ENCODE measurements at places on chromosomes 5 and 9.

DNA sequence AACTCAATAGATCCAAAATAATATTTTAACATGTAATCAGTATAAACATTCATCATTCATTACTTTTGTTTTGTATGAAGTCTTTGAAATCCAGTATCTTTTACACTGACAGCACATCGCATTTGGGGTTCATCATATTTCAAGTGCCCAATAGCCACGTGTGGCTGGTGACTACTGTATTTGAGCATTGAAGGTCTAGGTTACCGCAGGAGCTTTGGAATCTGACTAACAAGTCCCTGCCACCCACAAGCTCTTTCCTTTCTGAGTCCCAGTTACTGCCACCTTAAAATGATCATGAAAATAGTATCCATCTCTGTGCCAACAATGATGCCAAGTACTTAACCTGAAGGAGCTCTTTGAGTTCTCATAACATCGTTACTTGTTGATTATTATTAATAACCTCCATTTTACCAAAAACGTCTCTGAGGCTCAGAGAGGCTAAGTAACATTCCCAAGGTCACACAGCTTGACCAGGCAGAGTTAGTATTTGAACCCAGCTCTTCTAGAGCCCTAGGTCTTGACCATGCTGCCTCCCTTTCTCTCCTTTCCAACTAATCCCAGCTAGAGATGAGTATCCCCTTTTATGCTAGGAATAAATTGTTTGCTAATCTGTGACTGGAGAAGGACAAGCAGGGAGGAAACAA is 24.2 kb downstream of the ARHGEF37 start:
- no peak for DNase-seq

DNA sequence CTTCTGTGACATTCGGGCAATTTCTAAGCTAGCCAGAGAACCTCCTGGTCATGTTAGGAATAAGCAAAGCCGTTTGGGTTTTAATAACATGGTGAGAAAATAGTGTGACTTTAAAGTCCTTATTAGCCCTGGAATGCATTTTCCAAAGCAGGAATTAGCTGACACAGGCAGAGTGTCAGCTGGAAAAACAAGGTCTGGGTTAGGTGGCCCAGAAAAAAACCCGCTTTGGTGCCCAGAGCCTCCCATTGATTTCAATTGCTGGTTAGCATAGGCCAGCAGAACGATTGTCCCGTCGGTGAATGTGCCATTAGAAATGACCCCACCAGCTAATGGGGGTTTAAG is 62.1 kb upstream of the CPEB4 start:
- no peak for DNase-seq

DNA sequence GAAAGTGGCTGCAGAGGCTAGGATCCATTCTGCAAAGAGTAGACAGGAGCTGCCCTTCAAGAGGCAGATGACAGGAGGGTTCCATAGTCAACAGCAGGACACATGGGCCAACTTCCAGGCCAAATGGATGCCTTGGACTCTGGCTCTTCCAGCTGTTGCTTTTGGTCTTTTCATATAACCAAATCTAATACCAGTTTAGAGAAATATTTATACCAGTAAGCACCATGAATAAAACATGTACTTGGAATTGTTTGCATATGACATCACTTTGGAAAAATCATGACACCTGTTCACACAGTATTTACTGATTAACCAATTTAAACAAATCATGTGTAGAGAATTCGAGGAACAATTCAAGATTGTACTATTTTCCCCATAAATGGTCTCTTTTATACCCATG is 481.3 kb downstream of the DMRT2 start:
- no peak for DNase-seq

DNA sequence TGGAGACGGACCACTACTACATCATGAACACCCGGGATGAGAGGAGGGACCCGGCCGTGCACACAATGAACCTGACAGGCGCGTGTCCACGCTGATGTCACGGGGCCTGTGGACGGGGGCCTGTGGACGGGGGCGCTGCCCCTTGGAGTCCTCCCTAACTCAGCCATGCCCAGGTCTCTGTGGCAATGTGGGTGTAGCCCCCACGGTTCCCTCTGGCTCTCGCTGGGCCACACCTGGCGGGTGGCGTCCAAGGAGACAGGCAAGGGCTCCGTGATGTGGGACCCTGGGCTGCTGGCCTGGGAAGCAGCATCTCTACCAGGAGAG is 22.1 kb downstream of the PAEP start:
- DNase-seq = no peak

GRCh38 chr9:4192450-4192849 is 107.4 kb downstream of the GLIS3 start:
- DNase-seq = no peak

DNA sequence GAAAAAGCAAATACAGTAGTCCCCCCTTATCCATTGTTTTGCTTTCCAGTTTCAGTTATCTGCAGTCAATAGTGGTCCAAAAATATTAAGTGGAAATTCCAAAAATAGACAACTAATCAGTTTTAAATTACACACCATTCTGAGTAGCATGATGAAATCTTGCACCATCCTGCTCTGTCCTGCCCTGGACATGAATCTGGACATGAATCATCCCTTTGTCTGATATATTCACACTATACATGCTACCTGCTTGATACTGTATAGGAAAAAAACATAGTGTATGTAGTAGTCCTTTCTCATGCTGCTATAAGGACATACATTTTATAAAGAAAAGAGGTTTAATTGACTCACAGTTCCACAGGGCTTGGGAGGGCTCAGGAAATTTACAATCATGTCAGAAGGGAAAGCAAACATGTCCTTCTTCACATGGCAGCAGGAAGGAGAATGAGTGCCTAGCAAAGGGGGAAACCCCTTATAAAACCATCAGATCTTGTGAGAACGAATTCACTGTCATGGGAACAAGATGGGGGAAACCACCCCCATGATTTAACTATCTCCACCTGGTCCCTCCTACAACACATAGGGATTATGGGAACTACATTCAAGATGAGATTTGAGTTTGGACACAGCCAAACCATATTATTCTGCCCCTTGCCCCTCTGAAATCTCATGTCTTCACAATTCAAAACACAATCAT is 153.9 kb downstream of the ARRDC3 start:
- no peak for DNase-seq

DNA sequence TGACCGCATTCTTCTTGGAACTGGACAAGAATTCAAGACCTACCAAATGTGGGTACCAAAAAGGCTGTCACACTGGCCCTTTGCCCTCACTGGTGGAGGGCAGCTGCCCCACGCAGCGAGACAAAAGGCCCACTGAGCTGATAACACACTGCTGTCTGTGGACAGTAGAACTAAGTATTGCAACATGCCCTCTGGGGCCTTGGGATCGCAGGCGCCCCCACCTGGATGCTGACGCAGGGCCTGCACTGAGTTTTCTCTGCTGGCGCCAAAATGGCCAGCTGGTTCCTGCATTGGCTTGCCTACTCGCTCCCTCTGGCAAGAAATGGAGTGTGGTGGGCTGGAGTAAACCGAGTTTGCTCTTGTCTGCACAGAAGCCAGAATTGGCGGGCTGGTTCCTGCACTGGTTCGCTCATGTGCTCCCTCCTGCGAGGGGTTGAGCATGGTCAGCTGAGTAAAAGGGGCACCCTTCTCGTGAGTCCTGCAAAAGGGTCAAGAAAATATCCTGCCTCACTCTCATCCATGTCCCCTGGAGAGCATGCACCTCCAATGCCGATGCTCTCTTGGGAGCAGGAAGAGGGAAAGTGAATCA is 55.7 kb downstream of the NXNL2 start:
- DNase-seq = no peak

DNA sequence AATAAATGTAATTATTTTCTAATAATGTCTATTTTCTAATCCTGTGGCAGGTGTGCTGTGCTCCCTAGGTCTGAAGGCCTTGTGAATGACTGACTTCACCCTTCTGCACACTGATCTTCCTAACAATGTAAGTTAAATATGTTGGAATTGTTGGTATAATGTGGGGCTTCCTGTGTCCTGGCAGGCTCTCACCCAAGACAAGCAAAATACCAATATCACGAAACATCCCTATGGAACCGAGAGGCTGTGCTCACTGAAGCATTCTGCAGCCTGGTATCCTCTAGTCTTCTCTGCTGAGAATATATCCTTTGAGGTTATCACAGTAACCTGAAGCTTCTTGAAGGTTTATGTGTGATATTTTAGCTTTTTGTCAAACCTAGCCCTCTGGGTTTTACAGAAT is 159.4 kb downstream of the GABRB2 start:
- no peak for DNase-seq

GRCh38 chr9:36939655-36940499 is 94.2 kb downstream of the PAX5 start:
- no peak for DNase-seq

DNA sequence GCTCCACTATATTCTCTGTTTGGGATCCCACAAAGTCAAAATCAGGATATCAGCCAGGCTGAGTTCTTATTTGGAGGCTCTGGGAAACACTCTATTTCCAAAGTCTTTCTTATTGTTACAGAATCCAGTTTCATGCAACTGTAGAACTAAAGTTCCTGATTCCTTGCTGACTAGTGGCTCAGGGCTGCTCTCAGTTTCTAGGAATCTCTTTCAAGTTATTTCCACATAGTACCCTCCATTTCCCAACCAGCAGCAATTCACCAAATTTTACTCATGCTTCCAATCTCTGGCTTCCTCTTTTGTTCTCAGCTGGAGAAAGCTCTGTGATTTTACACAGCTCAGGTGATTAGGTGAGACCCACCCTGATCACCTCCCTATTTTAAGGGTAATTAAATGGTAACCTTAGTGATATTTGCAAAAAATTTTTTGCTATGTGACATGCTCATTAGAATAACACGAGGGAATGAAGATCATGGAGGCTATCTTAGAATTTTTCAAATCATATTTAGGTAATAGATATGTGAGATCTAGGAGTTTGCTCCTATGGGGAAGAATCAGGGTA is 794.9 kb upstream of the ARRDC3 start:
- no peak for DNase-seq

Data from left hindlimb (tissue), 1 donor.